DND-41 (cell line): ENCODE measurements at places on chromosomes 16 and 17.

DNA sequence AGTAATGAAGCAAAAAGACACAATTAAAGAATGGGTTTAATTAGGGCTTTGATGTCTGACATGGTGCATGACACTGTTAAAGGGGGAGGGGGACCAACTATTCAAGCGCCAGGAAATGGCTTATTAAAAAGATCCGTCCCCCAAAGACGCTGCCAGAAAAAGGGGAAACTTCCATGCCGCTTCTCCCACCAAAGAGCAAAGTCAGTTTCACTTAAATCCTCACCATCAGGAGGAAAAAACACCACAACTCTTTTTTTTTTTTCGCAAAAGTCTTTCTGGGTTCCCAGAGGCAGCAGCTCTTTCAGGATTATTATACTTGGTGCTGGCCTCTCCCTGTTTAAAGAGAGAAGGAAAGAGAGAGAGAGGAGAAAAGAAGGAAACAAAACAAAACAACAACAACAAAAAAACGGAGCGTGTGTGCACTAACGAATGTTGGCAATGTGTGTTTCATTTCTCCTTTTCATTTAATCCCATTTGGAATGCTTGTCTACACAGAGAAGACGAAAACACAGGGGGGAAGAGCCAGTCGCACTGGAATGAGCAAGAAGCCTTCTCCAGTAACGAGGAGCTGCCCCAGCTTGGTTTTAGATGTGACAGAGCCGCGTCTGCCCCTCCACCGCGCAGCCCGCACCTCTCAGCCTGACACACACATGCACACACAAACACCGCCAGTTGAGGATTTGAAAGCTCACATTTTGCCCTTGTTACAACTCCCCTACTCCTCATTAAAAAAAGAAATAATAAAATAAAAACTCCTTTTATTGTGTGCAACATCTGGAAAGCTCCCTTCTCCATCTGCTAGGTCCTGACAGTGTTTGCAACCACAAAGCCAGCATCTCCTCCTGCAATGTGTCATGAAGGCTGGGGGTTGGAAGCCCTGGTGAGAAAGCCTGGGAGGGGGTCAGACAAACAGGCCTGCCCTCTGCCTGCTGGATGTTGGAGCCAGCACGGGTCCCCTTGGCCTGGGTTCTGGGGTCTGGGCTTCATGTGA lies 32.7 kb upstream of the AXIN2 start:
- no peaks in the 10 kb centered on the region for H3K27me3 ChIP-seq
- DNase-seq = peak; percentile 34
- no peaks in the 10 kb centered on the region for H3K36me3 ChIP-seq
- peak overlapping the region; percentile 40 for H3K4me3 ChIP-seq
- peak overlapping the region; percentile 54 for H3K27ac ChIP-seq

DNA sequence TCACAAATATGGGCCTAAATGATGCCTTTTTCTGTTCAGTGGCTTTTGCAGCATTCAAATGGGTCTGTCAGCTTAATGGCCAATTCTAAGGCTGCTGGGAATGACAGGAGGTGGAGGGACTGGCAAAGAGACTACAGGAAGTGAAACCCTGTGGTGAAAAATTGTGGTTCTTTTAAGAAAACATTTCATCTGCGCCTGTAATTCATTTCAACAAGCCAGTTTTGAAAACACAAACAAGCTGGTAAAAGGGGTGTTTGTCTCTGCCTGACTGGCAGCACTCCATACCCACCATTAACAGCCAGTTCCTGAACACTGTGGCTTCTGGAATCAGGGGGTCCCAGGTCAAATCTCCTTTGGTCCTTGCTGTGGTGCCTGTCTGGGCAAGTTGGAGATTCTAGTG lies 3.6 kb upstream of the KDM8 start:
- peak; percentile 69 for DNase-seq
- peaks cover 45% of the 10 kb centered on the region for H3K4me1 ChIP-seq
- H3K4me3 ChIP-seq = 0 out of 2 replicates have a peak overlapping the region, but pooled peaks have one; percentile 9
- H3K36me3 ChIP-seq = peaks cover 3% of the 10 kb centered on the region; the same call in 1 of the 2 replicates
- no peaks in the 10 kb centered on the region for H3K27me3 ChIP-seq
- H3K27ac ChIP-seq = peak overlapping the region; percentile 96

- H3K27ac ChIP-seq = no peak overlapping the region
- no peaks in the 10 kb centered on the region for H3K27me3 ChIP-seq
- no peak for DNase-seq
- peaks cover 3% of the 10 kb centered on the region; the same call in 1 of the 2 replicates for H3K4me1 ChIP-seq
Observed at GRCh38 chr17:43377056-43377810, 21.6 kb upstream of the ARL4D start.

GRCh38 chr16:30956601-30957455 lies 726 bp upstream of the SETD1A start:
- H3K36me3 ChIP-seq = peaks cover 33% of the 10 kb centered on the region
- peak overlapping the region; percentile 97 for H3K27ac ChIP-seq
- H3K4me3 ChIP-seq = peak overlapping the region; percentile 72
- peak; percentile 89 for DNase-seq

DNA sequence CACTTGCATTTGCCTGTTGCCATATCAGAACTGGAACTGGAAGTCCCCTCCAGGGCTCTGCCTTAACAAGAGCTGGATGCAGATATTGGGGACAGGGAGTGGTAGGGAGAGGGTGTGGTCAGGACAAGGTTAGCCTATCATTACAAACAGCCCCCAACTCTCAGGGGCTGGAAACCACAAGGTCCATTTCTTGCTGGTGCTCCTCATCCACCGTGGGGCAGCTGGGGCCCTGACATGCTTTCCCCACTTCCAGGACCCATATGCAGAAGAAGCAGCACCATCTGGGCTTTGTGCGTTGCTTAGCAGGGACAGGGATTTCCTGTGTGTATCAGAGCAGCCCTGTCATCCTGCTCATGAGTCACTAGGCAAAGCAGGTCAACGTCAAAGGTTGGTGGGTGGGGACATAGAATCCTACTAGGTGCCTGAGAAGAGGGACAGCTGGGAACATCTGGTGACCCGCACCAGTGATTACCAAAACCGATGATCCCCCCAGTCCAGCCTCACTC lies 26.9 kb downstream of the RGS9 start:
- no peak overlapping the region for H3K4me3 ChIP-seq
- no peaks in the 10 kb centered on the region for H3K27me3 ChIP-seq
- H3K27ac ChIP-seq = no peak overlapping the region

DNA sequence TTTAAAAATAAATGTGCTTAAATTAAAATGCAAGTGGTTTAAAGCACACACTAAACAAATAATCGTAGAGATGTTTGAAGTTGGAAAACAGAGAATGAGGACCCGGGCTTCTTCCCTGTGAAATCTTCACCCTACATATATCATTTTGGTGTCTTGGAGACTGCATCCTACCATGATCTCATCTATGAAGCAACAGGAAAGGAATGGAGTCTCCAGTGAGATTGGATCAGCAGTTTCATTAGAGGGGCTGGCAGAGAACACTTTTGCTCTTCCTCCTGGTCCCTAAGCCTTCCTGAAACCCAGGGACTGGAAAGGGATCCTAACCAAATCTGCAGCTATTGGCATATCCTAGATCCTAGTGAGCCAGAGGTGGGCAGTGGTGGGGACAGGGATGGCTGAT lies 85.0 kb downstream of the GRIN2A start:
- DNase-seq = no peak
- H3K36me3 ChIP-seq = no peaks in the 10 kb centered on the region
- no peak overlapping the region for H3K27ac ChIP-seq
- no peaks in the 10 kb centered on the region for H3K27me3 ChIP-seq
- H3K4me3 ChIP-seq = no peak overlapping the region

DNA sequence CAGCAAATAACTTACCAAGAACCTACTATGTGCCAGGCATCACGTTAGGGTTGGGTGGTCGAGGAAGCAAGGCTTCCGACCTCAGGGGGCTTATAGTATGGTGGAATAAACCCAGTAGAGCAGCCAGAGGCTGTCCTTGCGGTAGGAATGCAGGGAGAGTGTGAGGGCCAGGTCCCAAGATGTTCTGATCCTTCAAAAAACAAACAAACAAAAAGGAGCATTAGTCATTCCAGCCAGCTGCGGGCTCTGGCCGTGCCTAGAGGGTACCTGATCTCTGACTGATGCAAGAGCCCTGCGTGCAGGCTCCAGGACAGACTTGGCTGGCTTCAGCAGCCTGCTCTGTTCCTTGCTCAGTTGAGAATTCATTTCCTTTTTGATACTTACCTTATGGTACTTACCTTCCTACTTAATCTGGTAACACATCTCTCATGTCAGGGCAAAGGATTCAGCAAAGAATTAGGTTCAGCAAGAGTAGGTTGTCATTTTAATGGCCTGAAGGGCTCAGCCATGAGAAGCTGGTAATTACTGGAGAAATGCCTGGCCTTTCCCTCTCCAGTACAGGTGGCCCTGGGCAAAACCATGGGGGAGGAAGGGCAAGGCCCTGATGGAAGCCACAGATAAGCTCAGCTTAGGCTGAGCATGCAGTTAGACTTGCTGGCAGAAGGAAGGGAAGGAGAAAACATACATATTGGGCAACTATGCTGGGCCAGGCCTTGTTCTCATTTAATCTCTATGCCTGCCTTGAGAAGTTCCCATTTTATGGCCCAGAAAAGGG lies 18.4 kb downstream of the CYB5D2 start:
- DNase-seq = no peak
- H3K27ac ChIP-seq = no peak overlapping the region
- H3K4me1 ChIP-seq = no peaks in the 10 kb centered on the region
- H3K36me3 ChIP-seq = peaks cover 26% of the 10 kb centered on the region
- H3K4me3 ChIP-seq = no peak overlapping the region
- H3K27me3 ChIP-seq = no peaks in the 10 kb centered on the region

DNA sequence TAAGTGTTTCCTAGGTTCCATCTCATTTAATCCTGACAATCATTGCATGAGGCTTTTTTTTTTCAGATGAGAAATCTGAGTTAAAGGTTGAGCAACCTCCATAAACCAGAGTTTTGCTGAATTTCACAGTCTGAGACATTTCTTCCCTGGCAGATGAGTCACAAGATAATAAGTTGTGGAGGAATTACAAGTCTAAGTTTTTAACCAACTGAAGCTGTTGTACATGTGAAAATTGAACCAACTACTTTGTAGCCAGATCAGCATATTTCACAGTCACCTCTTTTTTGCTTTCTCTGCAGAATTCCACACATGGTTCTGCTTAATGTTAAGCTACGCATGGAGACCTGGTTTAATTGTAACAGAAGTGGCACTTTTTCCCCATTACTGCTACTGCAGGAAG lies 765.6 kb downstream of the CDH11 start:
- DNase-seq = no peak
- H3K4me1 ChIP-seq = no peaks in the 10 kb centered on the region
- H3K4me3 ChIP-seq = no peak overlapping the region
- no peaks in the 10 kb centered on the region for H3K36me3 ChIP-seq

- peak overlapping the region; percentile 94 for H3K27ac ChIP-seq
- H3K4me1 ChIP-seq = peaks cover 60% of the 10 kb centered on the region
- H3K27me3 ChIP-seq = no peaks in the 10 kb centered on the region
- H3K4me3 ChIP-seq = peak overlapping the region; percentile 70
Observed at GRCh38 chr16:9092978-9093344, 1.5 kb downstream of the HAPSTR1 start.

GRCh38 chr16:50183316-50183715 lies 30.2 kb downstream of the TENT4B start:
- H3K27ac ChIP-seq = no peak overlapping the region
- H3K36me3 ChIP-seq = no peaks in the 10 kb centered on the region
- H3K4me1 ChIP-seq = no peaks in the 10 kb centered on the region
- DNase-seq = no peak
- H3K27me3 ChIP-seq = no peaks in the 10 kb centered on the region
- H3K4me3 ChIP-seq = no peak overlapping the region

GRCh38 chr17:8192070-8192815 lies 2.3 kb upstream of the BORCS6 start:
- no peaks in the 10 kb centered on the region for H3K27me3 ChIP-seq
- peak overlapping the region; percentile 12; the same call in 1 of the 2 replicates for H3K4me3 ChIP-seq
- peak overlapping the region; percentile 86 for H3K27ac ChIP-seq
- peaks cover 54% of the 10 kb centered on the region for H3K4me1 ChIP-seq
- H3K36me3 ChIP-seq = no peaks in the 10 kb centered on the region; the same call in 1 of the 2 replicates

- DNase-seq = no peak
- no peak overlapping the region for H3K27ac ChIP-seq
- no peaks in the 10 kb centered on the region for H3K4me1 ChIP-seq
- H3K4me3 ChIP-seq = no peak overlapping the region
Observed at GRCh38 chr16:1221628-1222552, 3.2 kb downstream of the TPSG1 start.

DNA sequence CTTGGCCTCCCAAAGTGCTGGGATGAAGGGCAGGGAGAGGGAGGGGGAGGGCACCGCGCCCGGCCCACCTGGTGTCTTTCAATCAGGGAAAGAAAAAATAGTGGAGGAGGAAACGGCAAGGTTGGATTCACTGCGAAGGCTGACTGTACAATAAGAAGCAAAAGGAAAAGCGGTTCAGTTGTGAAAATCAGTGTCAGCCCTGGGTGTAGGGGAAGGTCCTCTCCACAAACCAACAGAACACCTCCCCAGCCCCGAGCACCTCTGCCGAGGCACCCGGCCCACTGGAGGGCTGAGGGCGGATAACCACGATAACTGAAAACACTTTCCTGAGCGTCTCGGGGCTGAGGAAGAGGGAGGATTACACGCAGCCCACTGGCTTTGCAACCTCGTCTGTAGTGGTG lies 1.4 kb upstream of the SPG7 start:
- DNase-seq = peak; percentile 43
- H3K36me3 ChIP-seq = peaks cover 16% of the 10 kb centered on the region
- peak overlapping the region; percentile 87 for H3K4me3 ChIP-seq

DNA sequence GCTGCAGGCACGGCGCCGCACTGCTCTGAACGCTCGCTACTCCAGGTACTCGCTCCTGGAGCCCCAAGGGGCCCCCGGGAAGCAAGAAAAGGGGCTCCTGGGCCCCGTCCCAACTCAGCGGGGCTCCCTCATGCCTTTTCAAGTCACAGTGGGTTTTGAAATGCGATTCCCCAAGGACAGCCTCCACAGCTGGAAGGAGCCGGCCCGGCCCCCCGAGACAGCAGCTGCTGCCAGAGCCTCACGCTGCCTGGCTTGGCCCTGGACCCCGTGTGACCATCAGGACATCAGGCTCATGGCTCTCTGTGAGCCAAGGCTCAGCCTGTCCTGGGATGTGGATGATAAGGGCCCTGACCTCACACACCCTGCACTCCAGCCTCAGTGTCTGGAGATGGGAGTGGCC lies 80.6 kb downstream of the LMF1 start:
- no peaks in the 10 kb centered on the region for H3K27me3 ChIP-seq
- no peak overlapping the region for H3K27ac ChIP-seq
- no peaks in the 10 kb centered on the region; the same call in 1 of the 2 replicates for H3K36me3 ChIP-seq
- no peak overlapping the region for H3K4me3 ChIP-seq
- no peak for DNase-seq
